GM13976 (cell line): ENCODE measurements at places on chromosomes 2 and 18.

DNA sequence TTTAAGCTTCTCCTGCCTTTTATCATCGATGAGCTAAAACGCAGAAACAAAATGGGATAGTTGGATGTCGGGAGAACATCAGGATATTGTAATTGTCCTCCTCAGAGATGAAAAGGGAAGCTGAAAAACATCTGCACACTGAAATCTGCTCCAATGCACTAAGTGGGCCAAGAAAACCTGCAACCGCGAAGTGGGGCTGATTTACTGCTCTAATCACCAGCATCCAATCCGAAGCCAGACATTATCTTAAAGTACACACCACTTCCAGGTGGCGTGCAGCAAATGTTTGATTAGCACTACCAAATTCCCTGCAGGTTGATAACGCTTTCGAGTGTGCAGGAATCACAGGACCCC is 230.3 kb upstream of the SLC14A2 start:
- DNase-seq: no peak

GRCh38 chr2:139495851-139496250 is 715.7 kb upstream of the NXPH2 start:
- DNase-seq: no peak

DNA sequence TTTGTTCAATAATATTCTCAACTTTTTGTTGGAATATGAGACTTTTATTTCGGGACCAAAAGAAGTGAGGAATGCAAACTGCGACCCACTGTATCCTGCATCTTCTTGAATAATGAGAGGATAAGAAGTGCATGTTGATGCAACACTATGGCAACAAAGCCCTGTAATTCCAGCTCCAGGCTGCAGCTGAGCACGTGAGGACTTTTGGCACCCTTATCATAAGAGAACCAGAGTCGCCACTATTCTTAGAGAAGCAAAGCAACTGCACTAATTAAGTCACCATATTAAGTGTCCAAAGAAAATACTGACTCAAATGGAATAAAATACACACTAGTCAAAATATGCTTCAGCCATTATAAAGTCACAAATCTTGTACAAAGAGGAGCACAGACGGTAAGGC is 65.8 kb downstream of the FAM210A start:
- no peak for DNase-seq

DNA sequence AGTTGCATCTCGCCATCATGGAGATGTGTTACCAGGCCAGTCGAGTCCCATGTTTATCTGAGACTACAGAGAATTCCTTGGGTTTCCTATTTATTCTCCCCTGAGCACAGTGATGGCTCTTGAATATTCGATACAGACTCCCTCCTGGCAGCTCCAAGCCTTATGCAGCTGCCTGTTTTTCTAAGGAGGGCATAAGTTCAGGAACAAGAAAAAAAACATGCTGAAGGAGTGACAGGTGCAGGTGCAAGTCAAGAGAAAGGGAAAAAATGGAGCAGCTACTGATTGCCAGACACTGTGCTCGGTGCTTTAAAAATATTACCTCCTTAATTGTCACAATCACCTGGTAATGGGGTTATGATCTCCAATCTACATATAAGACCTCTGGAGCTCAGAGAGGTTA is 177.2 kb upstream of the DPP10 start:
- no peak for DNase-seq

DNA sequence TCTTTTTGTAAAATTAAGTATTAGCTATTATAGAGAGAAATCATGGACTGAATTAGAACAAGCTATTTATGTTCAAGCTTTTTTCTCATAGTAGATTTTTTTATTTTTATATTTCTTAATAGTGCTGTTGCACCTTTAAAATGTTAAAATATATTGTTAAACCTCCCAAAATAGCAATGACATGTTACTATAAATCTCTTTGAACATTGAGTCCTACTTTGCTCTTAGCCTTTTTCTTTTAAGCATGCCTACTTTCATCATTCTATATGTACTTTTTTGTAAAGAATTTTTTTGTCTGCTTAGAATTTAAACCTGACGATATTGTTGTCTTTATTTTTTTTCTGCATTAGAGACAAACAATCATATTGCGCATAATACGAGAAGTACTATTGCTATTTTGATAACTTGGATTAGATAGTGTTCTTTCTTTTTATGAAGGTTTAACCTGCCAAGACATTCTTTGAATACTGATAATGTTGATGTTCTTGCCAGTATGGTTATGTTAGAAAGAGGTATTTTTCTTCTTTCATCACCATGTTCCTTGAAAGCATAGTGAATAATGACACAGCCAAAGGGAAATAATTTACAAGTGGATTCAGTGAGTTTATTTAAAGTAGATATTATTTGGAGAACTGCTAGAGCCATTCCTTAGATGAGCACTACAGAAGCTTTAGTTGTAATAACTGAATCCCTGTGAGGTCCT is 40.6 kb downstream of the PMS1 start:
- no peak for DNase-seq
